Stimulated activated CD4-positive, alpha-beta T cell treated with anti-CD3 and anti-CD28 coated beads, TNF-alpha, amount 100 ng/mL, for 24 hours (primary cell): ENCODE measurements at places on chromosomes 7 and 10.

- DNase-seq = no peak
These were observed 266.6 kb downstream of the POLR1F start for GRCh38 chr7:19442016-19442785.

- DNase-seq = no peak
These were observed 12.2 kb downstream of the MAD1L1 start for GRCh38 chr7:2220506-2220905.

GRCh38 chr10:60093317-60093716, 187.0 kb upstream of the CCDC6 start:
- DNase-seq = no peak

GRCh38 chr7:1906988-1907745, 237.1 kb downstream of the ELFN1 start:
- DNase-seq = no peak

- no peak for DNase-seq
These were observed 1.7 kb upstream of the VENTX start for GRCh38 chr10:133235932-133236331.

GRCh38 chr10:103889121-103889720, 28.8 kb downstream of the STN1 start:
- DNase-seq = no peak

DNA sequence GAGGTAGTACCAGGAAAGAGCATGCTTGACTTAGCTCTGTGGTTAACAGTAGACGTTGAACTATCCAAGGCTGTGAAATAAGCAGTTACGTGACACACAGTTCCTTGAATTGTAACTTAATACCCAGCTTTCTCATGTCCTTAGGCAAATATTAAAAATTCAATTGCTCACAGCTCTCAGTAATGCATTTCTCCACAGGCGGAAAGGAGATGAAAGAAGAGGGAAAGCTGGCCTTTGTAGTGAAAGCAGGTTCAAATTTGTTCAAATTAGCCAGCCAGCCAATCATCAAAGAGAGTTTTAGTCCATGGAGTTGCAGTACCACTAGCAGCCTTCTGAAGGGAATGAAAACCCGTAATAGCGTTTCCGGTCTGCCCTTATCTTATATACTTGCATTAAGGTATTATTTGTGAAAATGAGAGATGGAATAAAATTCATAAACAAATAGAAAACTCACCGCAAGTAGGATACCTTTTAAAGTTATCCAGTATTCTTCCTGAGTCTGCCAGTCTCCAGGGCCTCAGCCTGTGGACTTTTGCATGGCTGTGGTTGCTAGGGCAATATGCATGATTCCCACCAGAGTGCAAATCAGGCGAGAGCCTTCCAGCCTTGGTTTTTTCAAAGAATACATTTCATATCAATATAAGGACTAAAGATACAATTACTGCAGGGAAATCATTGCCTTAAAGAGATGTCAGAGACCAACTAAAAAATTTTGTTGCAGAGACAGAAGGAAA, 795.5 kb downstream of the TNS3 start:
- DNase-seq = no peak

GRCh38 chr7:150867605-150868004, 15.3 kb downstream of the AOC1 start:
- no peak for DNase-seq

- DNase-seq = no peak
These were observed 145.4 kb downstream of the PTPRN2 start for GRCh38 chr7:158442260-158442659.

GRCh38 chr7:33503736-33504135, 374.4 kb downstream of the BBS9 start:
- DNase-seq = no peak

DNA sequence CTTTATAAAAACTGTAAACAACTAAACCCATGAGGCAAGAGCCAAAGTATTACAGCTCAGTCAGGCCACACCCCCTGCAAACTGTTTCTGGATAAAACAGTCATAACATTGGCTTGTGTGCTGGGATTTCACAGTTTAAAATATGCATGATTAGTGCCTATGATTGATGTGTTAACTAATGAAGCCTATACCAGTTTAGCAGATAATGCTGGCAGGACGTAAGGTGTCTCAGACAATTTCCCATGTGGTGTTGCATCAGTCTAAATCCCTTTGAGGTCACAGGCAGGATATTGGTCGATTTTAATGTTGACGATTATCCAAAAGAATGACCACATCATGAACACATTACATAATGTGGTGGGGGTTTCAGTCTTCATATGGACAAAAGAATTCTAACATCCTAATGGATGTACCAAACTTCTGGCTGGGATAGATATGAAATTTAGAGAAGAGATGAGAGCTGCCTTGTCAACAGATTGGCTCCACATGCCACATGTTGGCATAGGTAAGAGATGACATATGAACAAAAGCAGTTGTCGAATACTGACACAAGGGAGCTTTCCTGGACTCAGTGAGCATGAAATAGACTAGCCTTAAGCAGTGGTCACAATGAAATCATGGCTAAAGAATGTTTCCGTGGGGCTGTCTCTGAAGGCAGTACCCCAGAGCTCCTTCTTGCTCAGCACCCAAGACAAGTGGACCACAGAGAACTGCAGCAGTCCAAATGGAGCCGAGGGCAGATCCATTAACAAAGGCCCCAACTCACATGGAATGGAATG, 445.6 kb downstream of the GFRA1 start:
- no peak for DNase-seq

GRCh38 chr7:130942211-130942964, 208.4 kb upstream of the KLF14 start:
- no peak for DNase-seq

DNA sequence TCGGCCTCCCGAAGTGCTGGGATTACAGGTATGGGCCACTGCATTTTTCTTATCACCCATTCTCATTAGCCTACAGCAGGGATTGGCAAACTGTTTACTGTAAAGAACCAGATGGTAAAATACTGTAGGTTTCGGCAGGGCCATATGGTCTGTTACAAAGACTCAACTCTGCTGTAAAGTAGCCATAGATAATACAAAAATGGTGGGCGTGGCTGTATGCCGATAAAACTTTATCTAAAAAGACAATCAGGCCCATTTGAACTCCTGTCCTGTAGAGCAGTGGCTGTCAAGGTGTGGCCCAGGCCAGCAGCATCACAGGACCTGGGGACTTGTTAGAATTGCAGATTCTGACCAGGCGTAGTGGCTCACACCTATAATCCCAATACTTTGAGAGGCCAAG, 134.3 kb downstream of the CUX1 start:
- DNase-seq = no peak

- no peak for DNase-seq
These were observed 64.1 kb downstream of the ABLIM1 start for GRCh38 chr10:114593816-114594468.
